ENCODE measurements at places on chromosomes 5 and 9.

DNA sequence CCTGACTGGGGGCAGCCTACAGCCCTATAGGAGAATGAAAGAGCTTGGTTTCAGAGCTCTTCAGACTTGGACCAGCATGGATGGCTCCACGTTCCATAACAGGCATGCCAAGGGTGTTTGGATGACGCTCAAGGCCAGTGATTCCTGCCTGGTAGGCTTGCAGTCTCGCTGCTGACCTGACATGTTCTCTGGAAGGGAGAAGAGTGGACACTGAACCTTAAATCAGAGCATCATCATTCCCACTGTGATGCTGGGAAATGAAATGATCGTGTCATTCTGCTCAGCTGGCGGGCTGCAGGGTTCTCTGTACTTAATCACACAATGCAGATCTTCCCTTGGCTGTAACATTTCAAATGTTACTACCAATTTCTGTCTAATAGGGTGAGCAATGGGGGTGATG, 57.0 kb downstream of the CFAP90 start:
- no peak for DNase-seq

- DNase-seq = no peak
Measured at GRCh38 chr9:16265688-16266087, 604.8 kb downstream of the BNC2 start.

DNA sequence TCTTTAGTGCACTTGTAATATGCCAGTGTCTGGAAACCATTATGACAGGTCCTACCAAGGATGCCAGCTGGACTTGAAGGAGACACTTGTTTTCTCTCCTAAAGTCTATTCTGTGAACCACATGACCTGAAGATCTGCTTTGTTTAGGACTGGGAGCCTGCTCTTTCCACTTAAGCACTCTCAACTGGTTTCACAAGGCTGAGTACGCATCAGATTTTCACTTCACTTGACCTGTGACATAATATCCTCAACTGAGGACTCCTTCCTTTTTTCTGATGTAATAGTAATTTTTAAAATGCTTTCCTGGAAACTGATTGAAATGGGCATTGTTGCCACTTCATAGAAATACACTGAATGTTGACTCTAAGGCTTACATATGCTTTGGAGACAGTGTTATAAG, 52.2 kb downstream of the PDE8B start:
- DNase-seq = no peak

DNA sequence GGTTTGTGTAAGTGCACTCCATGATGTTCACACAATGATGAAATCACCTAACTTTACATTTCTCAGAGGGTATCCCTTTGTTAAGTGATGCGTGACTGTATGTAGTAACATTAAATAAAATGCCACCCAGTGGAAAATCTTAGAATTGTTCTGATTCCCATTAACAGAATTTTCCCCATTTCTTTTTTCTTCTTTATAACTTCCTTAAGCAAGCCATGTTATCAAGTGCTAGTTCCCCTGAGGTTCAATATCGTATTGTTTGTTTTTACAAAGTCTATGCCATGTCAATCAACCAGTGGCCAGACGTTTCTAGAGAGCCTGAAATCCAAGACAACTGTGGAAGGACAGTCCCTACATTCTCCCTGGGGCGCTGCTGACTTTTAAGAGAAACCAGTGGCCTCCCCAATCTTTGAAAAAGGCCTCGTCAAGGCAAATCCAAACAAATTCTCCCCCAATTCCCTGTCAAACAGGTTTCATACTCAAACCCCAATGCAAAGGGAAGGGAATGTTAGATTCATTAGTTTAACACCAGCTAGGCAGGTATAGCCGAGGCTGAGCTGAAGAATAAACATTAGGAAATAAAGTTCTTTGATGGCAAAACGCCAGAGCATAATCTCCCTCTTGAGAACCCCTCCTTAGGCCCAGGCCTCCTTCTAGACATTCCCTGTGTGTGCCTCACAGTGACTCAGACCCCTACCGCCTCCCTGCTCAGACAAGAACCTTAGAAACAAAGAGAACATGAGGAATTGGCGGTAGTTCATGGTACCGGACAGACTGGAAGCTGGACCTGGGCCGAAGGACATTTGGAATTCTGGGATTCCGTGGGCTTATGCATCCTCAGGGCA, 198.7 kb downstream of the GNA14 start:
- no peak for DNase-seq

GRCh38 chr9:132143359-132143758, 18.5 kb upstream of the NTNG2 start:
- no peak for DNase-seq
